Transverse colon (tissue), 4 donors: ENCODE measurements at places on chromosomes 3 and 15. TPM values are rescaled to one million over a fixed set of nuclear protein-coding genes. Genes with fewer than 3 reads are reported as not detected.

GOLGA6L7 gene
- total RNA-seq: not detected

LCTL gene
- not detected for total RNA-seq

DMXL2 gene
- 48.6 TPM for total RNA-seq

GRCh38 chr3:187746059-187746441 is 782 bp upstream of the BCL6 start:
- DNase-seq: no peak

DNA sequence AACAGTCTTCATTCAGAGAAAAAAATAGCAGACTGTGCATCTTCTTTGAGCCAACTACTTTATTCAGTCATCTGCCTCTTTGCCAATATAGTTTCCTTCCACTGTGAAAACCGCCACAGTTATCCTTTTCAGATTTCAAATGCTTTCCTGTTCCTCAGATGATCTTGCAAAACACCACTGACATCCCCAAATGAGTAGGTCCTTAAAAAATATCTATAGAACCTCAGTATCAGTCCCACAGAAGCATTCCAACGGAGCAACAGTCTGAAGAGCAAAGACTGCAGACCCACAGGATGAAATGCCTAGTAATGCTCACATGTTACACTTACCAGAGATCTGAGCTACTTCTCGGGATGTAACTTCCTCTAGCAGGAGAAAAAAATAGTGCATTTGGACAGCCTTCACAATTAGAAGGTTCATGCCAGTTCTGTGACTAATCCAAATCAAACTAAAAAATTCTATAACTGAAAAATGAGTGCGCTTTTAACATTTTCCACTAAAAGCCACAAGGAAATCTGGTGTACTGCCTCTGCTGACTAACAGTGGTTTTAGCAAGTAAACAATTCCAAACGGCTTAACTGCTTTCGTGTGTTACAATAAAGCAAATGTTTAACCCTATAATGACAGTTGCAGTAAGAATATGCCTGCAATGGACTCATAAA is at the start of gene ANKRD28:
Gene ANKRD28, minus strand, starts transcription at position 338 of the 662 bp plus-strand sequence. CDS start 1,458 bp downstream, outside the sequence.
- DNase-seq: no peak

DNA sequence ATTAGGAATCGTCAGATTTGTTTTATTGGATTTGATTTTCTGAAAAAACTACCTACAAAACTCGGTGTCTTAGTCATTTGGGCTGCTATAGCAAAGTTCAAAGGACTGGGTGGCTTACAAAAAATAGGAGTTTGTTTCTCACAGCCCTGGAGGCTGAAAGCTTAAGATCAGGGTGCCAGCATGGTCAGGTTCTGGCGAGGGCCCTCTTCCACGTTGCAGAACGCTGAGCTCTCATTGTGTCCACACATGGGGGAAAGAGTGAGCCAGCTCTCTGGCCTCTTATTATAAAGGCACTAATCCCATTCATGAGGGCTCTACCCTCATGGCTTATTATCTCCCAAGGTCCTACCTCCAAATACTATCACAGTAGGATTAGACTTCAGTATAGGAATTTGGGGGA is 40.6 kb upstream of the MRPS22 start:
- DNase-seq: no peak

DNA sequence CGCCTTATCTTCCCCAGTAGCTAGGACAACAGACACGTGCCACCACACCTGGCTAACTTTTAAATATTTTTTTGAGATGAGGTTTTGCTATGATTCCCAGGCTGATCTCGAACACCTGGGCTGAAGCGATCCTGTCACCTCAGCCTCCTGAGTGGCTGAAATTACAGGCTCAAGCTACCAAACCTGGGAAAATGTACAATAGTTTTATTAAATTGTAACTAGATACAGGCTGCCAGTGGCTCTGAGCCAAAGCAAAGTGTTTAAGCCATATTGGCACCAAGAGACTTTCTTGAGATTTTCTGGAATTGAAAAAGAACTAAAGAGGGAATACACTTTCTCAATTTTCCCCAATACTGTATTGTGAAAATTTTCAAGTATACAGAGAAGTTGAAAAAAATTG is 204.3 kb downstream of the SUCLG2 start:
- no peak for DNase-seq

- DNase-seq: no peak
Observed at GRCh38 chr15:92104072-92104471, 250.6 kb downstream of the SLCO3A1 start.
